Fibroblast of the aortic adventitia (primary cell): ENCODE measurements at places on chromosomes 16 and 17. TPM values are rescaled to one million over a fixed set of nuclear protein-coding genes. Genes with fewer than 3 reads are reported as not detected.

GRCh38 chr16:28217326-28217725 lies 5.6 kb upstream of the XPO6 start:
- DNase-seq: no peak

DNA sequence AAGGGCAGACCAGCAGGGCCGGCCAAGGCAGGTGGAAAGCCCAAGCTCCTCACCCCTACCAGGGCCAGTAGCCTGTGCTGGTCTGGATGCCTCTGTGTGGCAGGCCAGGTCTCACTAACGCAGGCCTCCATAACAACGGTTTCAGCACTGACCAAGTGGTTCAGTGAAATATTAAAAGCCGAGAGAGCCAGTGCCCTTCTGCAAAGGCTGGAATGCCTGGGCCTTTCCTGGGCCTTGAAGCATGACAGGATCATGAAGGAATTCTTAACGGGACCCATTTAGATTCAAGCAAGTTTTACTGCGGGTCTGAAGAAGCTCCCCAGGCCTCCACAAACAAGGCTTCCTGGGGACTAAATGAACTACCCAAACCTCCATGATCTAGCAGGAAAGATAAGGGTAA lies 16.3 kb downstream of the ADAD2 start:
- DNase-seq: no peak

- DNase-seq: no peak
Observed at GRCh38 chr17:80109713-80110446, 8.5 kb downstream of the GAA start.

DNA sequence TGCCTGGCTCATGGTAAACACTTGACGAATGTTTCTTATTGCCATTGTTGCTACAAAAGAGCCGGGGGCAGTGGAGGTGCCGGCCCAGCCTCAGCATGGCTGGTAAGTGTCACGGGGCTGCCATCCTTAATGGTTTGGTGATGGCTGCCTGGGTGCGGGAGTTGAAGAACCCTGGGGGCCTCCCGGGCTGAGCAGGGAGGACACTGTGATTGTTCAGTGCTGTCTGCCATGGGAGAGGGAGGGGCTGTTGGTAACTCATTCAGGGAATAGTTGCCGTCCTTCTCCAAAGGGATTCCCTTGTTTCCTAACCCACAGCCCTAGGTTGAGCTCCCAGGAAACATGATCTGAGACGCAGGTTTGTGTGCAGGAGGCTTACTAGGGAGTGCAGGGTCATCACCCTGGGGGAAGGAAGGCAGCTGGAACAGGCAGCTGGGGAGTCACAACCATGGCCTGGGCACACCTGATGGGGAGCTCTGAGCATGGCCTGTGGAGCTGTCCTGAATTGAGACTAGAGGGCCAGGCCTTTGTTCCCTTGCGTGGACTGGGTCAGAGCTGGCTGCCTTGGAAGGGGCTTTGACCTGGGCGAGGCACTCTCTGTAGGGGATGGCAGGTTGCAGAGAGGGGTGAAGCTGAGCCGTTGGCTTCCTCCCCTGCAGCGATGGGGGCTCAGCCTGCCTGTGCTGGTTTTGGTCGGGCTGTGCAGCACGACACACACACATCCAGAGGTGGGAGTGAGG lies 85.7 kb downstream of the PLCG2 start:
- DNase-seq: no peak

DNA sequence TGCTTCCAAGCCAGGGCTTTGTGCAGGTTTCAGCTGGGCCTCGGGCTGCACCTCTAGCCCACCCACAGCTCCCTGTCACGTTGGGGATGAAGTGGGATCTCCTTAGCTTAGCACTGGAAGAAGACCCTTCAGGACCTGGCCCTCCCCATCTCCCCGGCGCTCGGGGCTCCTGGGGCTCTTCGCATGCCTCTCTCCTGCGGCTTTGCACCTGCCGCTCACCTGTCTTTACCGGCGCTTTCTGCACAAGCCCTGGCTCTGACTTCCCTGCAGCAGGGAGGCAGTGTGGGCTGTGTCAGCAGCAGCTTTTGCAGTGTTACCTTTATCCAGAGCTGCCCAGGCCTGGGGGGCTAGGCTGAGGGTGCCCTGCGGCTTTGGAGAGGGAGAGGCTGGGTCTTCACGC lies 52.3 kb downstream of the NT5M start:
- no peak for DNase-seq

DNA sequence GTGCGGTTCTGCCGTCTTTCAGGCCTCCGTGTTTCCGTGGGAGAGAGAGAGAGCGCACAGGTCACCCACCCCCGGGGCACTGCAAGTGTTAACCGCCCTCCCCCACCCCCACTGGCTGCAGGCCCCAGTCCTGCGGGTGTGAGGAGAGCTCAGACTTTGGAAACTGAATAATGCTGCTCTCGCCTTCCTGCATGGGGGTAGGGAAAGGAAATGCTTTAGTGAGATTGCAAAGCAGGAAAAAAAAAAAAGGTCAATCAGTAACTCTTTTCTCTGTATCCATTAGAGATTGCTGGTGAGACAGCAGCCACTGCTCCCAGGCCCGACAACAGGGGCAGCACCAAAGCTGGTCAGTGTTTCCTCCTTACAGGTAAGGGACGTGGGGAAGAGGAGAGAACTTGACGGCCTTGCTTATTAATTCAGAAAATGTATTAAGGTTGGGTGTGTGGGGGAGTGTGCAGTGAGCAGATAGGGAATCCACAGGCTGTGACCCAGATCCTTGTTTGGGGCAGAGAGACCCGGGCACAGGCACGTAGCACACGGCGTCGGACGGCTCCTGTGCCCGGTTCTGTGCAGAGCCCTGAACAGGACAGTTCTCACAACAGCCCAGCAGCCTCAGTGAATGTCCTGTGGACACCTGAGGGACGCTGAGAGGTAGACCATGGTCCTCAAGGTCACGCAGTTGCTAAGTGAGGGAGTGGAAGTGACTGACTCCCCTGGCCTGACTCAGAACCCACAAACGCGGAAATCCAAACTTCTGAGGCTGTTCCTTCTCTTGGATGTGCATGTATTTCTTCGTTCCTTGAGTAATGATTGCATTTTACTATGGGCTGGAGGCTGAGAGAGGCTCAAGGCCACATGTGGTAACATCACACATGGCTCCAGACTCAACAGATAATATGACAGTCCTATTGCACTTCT lies 156.5 kb downstream of the FOXL1 start:
- DNase-seq: no peak

DNA sequence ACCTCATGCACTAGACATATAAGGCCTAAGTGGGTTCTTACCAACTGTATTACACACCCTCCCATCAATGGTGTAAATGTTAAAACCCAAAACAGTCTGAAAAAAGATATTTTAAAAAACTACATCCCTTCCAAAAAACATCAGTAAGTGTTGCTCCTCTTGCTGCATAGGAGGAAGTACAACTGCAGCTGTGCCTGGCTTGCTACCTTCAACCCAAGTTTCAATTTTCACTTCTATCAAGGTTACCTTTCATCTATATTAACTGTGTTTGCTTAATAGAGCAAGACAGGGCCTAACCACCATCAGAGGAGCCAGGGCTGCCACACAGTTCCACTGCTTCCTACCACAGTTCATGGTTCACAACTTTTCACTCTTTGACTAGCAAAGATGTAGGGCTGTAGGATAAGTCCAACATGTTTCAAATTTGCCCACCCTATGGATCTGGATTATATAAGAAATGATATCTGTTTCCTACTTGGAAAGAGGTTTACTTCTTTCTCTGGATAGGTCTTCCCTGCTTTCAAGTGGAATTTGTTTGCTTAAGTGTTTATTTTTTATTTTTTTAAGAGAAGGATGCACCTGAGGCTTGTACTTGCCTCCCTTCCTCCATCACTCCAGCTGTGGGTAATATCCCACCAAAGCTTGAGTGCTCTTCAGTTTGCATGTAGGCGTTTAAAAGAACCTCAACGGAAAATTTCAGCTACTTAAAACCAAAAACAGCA lies 56.7 kb downstream of the GRB7 start:
- no peak for DNase-seq

DNA sequence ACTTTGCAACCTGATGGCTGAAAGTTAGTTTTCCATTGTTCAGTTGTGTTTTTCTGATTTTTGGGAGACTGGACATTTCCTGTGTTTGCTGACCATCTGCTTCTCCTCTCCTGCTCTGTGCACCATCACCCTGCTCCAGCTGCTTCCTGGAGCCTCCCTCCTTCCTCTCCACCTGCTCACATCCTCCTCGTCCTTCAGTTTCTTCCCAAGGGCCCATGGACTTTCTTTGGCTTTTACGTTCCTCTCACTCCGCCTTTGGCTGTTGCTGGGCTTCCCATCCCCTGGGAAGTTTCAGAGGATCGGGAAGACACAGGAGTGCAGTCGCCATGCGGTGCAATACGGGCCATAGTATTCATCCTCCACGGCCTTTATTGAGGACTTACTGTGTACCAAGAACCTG lies 61.6 kb downstream of the TNFRSF13B start:
- no peak for DNase-seq

GRCh38 chr16:5064915-5065314 lies 841 bp downstream of the C16orf89 start:
- DNase-seq: no peak

DNA sequence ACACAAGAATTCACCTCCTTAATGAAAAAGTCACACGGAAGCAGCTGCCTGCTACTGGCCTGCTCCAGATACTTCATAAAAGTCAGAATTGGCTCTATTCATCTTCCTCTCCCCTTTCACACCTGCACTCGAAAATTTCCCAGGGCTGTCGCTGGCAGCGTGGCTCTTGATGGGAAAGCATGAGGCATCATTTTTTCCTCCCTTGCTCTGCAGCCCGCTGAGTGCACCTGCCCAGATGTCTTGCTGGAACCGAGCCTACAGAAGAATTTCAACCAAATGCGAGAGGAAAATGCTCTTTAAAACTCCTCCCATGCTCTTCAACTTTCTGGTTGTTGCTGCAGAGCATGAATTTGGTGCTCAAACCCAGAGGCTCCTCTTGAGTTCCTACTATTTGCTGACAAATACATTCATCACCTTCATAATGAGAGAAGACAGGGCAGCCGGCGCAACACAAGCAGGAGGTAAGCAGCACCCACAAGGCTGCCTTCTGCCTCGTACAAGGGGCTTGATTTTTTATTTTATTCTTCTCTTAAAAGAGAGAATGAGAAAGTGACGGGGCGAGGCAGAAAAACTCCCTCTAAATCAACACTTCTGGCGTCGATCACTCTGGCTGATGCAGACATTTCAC lies 146.8 kb downstream of the ZFHX3 start:
- no peak for DNase-seq

FN3KRP gene
- 5.6 and 18.7 TPM in 2 replicates for total RNA-seq

GPR179 gene
- under 0.01 TPM in 2 replicates for total RNA-seq

TMC7 gene
- 0.41 and 1.5 TPM in 2 replicates for total RNA-seq

TBC1D3G gene
- total RNA-seq: not detected in 2 replicates

GAS2L2 gene
- not detected in 2 replicates for total RNA-seq
